ENCODE measurements at places on chromosomes 5 and 9.

- no peak for DNase-seq
Measured at GRCh38 chr9:27353474-27354229, 56.7 kb upstream of the EQTN start.

- no peak for DNase-seq
Measured at GRCh38 chr9:1732670-1733069, 282.5 kb upstream of the SMARCA2 start.

GRCh38 chr9:89734600-89735041 lies 129.8 kb downstream of the GADD45G start:
- DNase-seq = no peak

GRCh38 chr5:169719360-169720314 lies 82.6 kb downstream of the DOCK2 start:
- DNase-seq = no peak

- no peak for DNase-seq
Measured at GRCh38 chr5:7897014-7897600, 28.2 kb downstream of the MTRR start.

- DNase-seq = no peak
Measured at GRCh38 chr5:97525780-97526179, 342.7 kb upstream of the RIOK2 start.

Data from colonic mucosa (tissue), 4 donors.